ENCODE measurements at places on chromosomes 1 and 21.
A peak's percentile ranks its signal among the peaks of the same experiment; 100 is the strongest.

GRCh38 chr21:39479164-39479813, 27.5 kb downstream of the SH3BGR start:
- no peak for DNase-seq

- no peak for DNase-seq
These were observed 41.7 kb upstream of the ZNF326 start for GRCh38 chr1:89953131-89953626.

- DNase-seq, result no peak
These were observed 18.1 kb downstream of the URB2 start for GRCh38 chr1:229643996-229644745.

DNA sequence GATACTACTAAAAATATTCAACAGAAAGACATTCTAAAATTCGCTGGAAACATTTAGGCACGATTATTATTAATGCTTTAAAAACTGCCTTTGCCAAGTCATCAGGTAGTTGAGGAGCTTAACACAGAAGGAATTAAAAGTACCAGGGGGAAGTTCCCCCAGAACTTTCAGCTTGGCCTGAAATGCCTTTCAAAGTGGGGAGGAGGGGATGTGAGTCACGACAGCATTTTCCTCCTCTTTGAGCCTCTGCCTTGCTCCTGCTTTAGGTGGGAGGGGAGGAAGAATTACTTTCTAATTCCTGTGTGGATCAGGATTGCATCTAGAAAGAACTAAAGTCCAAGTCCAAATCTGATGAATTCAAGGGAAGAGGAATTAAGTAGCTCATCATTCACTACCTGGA, 183.7 kb downstream of the CLIC6 start:
- no peak for DNase-seq

- no peak for DNase-seq
These were observed 7.5 kb downstream of the LRRC8C start for GRCh38 chr1:89640440-89640839.

- no peak for DNase-seq
These were observed 19.6 kb downstream of the OLIG1 start for GRCh38 chr21:33089395-33090119.

DNA sequence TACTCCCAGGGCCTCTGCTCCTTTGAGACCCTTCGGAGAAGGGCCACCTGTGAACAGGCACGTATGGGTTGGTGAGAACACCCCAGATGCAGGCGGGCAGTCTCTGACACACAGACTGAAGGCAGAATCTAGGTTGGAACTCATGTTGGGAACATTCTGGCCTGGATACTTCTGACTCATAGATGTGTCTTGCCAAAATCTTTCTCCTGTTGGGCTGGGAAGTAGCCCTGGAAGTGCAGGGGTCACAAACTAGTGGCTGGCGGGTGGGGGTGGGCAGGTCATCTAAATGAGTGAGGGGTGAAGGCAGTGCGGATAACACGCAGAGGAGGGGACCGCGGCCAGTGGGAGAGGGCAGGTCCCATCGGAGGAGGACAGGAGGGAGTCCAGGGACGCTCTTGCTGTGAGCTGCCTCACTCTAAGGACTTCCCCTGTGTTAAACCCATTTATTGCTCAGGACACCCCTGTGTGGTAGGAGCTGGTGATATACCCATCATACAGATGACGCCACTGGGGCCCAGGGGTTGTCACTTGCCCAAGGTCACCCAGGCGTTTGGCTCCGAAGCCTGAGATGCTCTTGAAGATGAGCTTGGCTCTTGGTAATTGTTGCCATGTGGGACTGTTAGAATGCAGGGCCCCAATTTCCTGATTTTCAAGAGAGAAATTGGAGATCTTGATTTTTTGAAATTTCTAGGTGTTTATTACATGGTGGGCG, 181.0 kb downstream of the PTPRU start:
- DNase-seq, result no peak

DNA sequence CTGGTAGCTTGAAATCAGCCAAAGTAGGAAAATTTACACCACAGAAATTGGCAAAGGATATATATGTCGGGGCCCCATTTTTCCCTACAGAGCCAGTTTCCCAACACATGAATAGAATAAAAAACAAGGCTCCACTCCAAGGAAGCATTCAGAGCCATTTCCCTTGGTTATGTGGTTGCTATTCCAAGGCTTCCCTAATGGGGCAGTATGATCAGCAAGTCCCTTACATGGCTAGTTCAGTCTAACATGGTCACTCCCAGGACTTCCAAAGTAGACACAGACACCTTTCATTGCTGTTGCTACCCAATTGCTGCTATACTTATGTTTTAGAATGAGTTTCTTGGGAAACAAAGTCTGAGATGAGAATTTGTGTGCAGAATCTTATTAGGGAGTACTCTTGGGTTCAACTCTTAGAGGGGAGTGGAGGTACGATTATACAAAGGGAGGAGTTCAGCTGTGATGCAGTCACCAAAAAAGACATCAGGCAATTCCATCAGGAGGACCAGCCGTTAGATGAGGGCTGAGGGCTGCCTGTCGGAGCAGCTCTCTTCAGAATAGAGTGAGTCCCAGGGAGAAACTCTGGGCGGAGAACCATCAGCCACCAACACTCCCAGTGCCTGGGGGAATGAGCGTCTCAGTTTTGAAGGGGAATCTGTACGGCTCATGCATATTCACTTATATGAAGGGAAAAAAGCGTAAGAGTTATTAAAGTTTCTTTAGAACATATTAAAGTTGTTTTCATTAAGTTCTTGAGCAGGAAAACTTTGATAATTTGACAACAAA, 92.9 kb downstream of the C21orf91 start:
- DNase-seq, result no peak

DNA sequence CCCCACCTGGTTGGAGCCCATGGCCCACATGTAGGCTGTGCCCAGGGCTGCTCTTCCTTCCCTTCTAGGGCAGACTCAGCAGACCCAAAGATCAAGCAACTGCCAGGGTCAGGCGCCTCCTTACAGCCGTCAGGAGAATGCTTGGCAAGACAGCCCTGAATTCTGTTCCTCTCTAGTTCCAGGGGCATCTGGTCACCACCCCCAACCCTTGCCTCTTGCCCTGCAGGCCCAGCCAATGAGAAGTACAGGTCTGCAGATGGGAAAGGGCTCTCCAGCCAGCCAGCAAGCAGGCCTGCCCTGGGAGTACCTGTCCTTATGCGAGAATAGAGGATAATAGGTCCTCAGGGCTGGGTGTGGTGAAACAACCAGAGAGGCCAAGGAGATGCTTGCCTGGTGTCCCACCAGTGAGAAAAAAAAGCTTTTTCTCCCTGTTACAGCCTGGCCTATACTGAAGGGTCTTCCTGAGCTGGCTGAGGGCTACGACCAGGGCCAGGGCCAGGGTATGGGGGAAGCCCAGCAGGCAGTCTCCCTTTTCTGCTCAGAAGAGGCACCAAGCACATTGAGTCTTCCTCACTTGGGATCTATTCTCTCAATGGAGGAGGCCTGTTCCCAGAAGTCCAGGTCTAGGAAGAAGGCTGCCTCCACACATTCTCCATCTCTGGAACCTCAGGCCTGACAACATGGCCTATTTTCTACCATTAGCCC, 31.4 kb downstream of the NAV1 start:
- DNase-seq, result no peak

- no peak for DNase-seq
These were observed 367.7 kb downstream of the PRDM2 start for GRCh38 chr1:14067711-14068110.

DNA sequence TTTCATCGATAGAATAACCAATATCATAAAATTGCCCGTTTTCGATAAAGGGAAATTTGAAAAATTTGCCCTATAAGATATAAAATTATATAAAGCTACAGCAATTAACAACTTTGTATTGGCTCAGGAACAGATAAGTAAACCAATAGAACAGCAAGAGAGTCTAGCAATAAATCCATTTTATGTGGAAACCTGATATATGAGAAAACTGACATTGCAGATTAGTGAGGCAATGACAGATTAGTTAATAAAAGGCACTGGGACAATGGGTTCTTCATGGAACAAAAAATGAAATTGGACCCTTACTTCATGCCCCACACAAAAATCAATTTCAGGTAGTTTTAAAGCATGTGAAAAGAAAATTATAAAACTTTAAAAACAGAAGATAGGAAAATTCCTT, 169.9 kb upstream of the ST6GALNAC5 start:
- no peak for DNase-seq

- no peak for DNase-seq
These were observed 633 bp downstream of the THEMIS2 start for GRCh38 chr1:27872802-27873551.

- DNase-seq, result no peak
These were observed 29.4 kb upstream of the POU3F1 start for GRCh38 chr1:38076038-38076437.

DNA sequence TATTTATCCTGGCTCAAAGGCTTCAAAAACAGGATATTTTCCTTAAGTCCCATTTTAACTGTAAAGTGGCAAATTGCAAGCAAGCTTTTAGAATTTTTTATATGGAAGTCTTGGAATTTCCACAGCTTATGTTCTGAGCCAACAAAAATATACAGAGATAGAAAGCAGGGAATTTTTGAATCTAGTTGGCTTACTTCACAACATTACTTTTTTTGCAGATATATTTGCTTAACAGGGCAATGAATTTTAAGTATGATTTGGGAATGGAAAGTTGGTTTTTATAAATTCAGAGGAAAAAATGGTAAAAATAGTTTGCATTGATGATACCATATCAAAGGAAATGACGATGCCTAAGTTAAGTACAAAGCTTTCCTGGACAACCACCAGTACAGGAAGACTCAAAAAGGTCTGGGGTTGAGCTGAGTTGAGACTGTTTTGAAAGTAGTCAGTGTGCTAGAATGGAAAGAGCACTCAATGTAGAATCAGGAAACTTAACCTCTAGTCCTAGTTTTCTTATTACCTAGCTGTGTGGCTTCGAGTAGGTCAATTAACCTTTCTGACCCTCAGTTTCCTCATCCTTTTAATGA, 11.0 kb upstream of the VCAM1 start:
- DNase-seq, result no peak

DNA sequence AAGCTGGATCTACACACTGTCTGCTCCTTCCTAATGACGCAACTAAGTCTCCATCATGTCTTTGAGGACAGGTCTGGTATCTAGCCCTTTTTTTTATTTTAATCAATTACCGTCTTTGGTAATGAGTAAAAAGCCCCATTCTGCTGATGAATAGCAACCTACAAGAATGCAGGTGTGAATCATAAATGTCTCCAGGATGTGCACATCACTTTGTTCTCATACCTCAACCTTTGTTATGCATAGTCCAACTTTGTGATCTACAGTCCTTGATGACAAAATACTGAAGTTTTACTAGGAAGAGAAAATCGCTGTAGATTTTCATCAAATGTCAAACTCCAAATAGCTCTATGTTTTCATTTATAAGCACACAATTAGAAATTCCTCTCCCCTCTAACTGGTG, 39.3 kb downstream of the PLPPR5 start:
- DNase-seq, result no peak

DNA sequence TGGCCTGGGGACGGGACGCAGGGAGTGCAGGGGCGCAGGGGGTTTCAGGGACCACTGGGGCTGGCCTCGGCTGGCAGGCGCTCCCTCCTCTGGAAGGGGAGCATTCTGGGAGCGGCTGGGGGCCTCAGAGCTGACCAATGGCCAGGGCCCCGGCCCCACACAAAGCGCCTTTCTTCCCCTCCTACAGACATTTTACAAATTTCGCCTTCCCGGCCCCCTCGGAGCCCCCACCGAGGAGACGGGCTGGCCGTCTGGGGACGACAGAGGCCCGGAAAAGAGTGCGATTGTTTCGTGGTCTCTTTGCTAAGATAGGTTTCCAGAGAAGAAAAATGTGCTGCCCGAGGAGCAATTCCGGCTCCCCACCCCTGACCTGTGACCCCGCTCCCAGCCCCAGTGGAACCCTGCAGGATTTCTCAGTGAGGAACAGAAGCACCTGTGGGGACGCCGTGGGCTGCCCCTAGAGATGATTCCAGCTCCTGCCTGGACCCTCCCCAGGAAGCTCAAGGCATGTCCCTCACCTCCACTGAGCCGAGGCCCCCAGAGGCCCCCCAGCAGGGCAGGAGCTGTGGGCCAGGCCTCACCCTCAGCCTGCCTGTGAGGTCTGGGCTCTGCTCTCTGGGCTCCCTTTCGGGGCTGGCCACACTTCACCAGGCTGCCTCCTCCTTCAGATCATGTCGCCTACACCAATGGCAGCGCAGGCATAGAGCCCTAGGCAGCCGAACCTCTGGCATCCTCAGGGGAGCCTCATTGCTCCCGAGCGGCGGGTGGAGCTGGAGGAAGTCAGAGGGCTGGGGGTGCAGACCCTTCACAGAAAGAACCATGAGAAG, 15.0 kb upstream of the PLEKHG5 start:
- DNase-seq, result no peak

DNA sequence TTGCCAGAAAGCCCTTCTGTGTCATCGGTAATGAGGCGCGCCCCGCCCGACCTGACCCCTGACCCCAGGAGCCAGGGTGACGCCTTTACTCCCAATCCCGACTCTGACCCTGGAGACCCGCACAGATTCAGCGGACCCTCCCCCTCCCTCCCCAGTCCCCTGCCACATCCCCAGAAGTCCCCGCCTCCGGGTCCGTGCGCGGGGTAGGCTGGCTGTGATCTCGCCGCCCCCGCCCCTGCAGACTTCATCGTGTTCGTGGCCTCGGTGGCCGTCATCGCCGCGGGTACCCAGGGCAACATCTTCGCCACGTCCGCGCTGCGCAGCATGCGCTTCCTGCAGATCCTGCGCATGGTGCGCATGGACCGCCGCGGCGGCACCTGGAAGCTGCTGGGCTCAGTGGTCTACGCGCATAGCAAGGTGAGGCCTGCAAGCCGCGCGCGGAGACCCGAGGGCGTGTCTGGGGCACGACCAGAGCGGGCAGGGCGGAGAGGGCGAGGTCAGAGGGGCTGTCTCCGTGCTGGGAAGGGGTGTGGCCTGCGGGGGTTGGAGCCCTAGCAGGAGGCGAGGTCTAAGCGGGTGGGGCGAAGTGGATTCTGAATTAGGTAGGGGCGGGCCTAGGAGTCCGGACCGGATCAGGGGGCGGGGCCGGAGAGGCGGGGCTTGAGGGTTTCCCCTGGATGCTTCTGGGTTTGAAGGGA, 34.8 kb downstream of the KCNQ4 start:
- peak; percentile 75 for DNase-seq

- DNase-seq, result no peak
These were observed 73.3 kb downstream of the MRPL37 start for GRCh38 chr1:54273092-54273794.

DNA sequence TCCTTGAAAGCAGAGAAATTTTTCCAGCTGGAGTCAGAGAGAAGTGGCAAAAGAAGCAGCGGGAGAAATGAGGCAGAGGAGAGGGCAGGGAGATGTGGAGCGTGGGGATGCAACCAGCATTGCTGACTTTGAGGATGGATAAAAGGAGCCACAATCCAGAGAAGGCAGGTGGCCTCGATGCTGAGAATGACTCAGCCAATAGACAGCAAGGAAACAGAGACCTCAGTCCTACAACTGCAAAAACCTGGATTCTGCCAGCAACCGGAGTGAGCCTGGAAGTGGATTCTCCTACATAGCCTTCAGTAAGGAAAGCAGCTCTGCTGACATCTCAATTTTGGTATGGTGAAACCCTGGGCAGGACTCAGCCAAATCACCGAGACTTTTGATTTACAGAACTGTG, 128.9 kb upstream of the ATP1B1 start:
- no peak for DNase-seq

Measured in stimulated activated CD8-positive, alpha-beta memory T cell treated with anti-CD3 and anti-CD28 coated beads, Interleukin-15, amount 100 ng/mL, for 1 hour (primary cell).